Inflammatory macrophage treated with lipopolysaccharide for 1 hour (primary cell): ENCODE measurements at places on chromosomes 3 and 15.

GRCh38 chr15:58521293-58521991, 89.7 kb downstream of the LIPC start:
- DNase-seq = peak; percentile 94

GRCh38 chr3:106302451-106303221, 433.8 kb upstream of the CBLB start:
- DNase-seq = no peak

DNA sequence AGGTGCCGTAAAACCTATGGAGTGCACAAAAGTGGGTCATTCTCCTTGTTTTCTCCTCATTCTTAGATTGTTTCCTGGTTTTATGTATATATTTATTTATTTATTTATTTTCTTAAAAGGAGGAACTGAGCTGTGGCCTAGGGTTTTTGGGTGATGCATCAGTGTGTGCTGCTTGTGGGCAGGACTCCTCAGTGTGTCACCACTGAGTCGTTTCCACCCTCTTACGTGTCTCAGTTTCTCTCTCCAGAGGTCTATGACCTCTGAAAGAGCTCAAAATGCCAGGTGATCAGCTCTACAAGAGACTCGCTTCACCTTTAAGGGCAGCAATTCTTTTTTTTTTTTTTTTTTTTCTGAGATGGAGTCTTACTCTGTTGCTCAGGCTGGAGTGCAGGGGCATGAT, 72.9 kb downstream of the CD200 start:
- DNase-seq = no peak

DNA sequence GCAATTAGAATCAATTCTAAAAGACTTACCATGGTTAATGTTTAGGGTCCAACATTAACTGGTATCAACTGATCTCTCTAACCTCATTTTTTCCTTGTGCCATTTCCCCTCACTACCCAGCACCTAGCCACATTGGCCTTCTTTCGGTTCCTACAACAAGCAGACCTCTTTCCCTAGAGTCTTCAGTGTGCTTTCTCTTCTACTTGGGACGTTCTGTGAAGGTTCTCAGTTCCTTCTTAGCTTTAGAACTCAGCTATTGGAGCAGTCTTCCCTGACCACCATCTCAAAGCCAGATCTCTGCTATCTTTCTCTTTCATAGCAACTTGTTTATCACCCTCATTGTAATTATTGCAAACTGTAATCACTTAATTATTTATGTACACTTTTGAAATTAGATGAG, 31.5 kb upstream of the MINDY4B start:
- no peak for DNase-seq

GRCh38 chr3:114380233-114380651, 86.4 kb downstream of the TIGIT start:
- no peak for DNase-seq

DNA sequence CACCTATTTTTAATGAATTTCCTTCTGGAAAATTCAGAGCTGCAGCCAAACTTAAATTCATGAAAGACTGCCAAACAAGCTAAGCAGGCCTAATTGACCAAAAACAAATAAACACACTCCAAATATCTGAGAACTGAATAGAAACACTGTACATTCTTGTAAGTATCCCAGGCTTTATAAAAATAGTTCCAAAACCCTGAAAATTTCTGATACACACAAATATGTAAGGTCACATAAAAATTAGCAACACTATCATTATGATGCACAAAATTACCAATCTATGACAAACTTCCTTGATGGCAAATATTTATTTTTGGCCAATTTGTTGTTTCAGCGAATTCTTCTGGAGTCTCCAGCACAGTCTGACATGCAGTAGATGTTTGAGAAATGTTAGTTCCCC, 117.9 kb upstream of the UBE2E2 start:
- DNase-seq = no peak
